ENCODE measurements at places on chromosomes 16 and 17.

DNA sequence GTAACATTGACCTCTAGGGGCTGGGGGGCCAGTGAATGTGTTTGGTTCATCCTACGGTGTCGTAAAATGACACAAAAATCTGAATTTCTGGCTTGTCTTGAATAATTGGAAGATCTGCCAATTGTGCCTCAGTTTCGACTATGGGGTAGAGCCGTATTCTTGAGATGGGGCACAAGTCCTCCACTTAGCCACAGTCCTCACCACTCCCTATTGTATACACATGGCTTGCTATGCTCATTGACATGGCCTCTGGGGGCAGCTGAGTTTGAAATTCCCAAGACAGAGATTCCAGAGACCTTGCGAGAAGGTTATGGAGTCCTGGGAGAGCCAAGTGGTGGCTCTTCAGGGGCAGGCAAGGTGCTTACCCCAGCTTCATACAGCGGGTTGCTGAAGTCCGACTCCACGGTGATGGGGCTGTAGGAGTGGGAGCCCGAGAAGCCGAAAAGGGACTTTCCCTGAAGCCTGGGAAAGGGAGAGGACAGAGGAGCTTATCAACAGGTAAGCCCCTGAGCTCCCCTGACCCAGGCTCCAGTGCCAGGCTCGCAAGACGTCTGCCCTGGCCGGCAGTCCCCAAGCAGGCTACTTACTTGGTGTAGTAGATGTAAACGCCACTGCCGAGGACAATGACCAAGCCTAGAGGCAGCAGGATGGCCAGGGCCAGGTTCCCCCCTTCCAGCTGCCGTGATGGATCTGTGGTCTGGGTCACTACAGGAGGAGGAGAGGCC lies 9.0 kb upstream of the CDIPT start:
- DNase-seq, result no peak

DNA sequence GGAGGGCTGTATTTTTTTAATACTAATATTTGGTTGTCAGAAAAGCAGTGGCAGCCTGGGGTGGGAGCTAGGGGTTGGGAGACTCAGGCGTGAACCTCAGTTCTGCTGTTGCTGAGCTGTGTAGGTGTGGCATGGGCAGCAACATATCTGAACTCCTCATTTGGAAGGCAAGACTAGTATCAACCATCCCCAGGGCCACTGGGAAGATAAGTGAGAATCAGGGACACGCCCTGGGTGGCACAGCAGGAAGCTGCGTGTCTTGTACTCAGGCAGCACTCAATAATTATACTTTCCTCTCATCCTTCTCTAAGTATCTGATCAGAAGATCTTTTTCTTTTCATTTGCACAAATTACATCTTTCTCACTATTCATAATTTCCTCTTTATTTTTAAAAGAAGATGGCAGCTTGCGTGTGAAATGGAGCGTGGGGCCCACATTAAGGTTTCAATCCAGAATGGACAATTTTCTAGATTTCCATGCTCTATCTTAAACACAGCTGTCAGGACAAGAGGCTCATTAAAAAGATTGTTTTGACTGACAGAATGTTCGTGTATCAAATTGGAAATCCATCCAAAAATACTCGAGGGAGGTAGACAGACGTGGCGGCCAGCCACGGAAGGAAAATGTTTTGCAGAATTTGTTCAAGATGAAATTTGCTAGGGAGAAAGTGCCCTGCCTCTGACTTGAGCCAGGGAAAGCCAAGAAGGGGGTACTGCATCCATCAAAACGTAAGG lies 121.1 kb downstream of the CPPED1 start:
- DNase-seq, result no peak

DNA sequence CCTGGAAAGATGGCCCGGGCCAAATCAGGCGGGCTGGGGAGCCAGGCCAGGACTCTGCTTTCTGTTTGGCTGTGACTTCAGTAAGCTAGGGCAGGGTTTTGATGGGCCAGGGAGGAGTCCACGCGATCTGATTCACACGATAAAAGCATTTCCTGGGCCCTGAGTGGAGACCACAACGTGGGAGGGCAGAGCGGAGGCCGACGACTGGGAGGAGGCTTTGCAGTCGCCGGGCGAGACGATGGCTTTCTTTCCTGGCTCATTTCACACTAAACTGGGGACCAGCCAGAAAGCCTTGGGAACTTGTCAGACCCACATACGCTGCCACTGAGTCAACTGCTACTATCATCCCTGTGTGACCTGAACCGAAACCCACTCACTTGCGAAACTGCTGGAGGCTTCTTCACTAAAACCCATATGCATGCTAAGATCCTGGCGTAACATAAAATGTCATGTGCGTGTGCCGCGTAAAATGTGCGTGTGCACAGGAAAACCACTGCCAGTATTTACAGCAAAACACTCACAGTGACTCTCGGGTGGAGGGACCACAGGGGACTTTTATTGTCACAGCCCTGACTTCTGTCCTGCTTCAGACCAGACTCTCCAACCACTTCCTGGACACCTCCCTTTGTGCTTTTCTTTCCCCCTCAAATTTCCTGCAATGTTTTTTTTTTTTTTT lies 14.2 kb upstream of the RHBDF2 start:
- DNase-seq, result peak; percentile 85

DNA sequence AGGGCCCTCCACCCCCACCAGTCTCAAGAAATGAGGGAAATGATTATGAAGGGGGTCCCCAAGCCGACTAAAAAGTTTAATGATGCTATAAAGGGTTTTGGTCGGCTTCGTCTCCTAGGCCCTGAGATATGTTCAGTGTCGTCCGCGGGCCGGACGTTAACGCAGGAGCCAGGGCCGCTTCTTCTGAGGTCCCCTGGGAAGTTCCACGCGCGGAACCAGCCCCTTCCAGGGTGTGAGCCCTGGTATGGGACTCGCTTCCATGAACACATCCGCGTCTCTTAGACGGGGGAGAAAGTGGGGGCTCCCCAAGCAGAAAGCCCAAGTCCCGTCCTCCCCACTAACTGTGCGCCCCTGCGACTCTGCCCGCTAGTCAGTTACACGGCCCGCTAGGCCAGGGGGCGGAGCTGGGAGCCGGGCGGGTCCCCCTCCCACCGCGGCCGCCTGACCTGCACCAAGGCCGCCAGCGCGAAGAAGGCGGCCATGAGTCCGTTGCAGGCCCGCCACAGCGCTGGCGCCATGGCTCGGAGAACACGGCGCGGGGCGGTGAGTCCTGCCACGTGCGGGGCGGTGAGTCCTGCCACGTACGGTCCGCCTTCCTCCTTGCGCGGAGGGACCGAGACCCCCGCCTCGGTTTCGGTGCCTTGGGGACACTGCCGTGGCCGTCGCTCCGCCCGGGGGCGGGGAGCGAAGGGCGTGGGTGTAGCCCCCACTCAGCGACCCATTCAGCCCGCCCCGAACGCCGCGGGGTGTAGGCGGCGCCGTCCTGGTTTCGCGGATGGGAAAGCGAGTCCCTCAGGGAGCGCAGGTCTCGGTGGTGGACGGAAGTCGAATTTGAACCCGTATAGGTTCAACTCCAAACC lies at the start of gene TMEM220:
Gene TMEM220 (minus strand): TSS at position 690 of the 860 bp plus-strand sequence. CDS start 172 bp downstream, at position 518.
- DNase-seq, result peak; percentile 83

- no peak for DNase-seq
Observed at GRCh38 chr17:37259030-37259735, 116.6 kb upstream of the C17orf78 start.

DNA sequence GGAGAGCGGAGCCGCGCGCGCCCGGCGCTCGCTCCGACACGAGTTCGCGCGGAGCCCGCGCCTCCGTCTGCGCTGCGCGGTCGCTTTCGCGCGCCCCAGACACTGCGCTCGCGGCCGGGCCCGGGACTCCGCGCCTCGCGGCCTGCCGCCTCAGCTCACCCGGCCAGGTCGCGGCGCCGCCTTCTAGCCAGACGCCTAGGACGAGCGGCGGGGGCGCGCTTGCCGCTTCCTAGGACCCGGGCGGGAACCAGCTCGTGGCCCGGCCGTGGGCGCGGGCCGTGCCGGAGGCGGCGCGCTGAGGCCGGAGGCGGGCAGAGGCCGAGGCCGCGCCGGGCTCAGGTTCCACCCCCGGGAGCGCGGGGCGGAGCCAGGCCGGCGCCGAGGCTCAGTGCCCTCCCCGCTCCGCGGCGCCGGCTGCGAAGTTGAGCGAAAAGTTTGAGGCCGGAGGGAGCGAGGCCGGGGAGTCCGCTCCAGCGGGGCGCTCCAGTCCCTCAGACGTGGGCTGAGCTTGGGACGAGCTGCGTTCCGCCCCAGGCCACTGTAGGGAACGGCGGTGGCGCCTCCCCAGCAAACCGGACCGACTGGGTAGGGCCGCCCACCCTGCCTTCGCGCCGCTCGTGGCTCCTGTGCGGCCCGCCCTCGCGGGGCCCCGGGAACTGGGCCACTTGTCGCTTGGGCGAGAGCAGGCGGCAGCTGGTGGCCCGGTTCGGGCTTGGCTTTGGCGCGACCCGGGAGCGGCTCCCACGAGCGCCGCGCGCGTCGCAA lies at the start of gene SPHK1:
Gene SPHK1 (plus strand): TSS at position 388 of the 765 bp plus-strand sequence. CDS start 1,036 bp downstream, outside the sequence.
- DNase-seq, result peak; percentile 54

DNA sequence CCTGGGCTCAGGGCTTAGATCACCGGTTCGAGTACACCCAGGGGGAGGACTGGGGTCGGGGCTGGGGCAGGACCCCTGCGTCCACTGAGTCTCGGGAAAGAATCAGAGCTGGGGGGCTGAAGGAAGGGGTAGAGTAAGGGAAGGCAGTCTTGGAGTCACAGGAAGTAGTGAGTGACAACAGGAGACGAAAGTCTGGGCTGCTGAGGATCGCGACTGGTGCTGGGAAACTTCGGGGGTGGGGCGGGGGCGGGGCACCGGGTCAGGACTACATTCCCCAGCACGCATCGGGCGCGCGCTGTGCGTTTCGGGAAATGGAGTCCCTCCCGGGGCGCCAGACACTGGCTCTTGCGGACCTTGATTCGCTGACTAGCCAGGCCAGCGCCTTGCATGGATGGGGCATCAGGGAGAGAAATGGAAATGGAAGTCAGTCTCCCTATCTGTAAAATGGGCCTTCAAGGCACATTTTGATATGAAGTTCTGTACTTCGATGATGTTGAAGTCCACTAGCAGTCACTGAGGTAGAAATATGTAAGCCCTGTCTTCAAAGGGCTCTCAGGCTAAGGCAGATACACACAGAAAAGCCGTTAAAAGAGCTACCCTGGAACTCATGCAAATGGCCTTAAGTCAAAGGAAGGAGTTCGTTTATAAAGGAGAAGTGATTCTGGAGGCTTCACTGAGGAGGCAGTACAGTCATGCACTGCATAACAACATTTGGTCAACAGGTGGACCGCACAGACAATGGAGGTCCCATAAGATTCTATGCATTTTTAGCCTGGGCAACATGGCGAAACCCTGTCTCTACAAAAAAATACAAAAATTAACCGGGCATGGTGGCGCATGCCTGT lies 697 bp downstream of the CTF1 start:
- peak; percentile 90 for DNase-seq

DNA sequence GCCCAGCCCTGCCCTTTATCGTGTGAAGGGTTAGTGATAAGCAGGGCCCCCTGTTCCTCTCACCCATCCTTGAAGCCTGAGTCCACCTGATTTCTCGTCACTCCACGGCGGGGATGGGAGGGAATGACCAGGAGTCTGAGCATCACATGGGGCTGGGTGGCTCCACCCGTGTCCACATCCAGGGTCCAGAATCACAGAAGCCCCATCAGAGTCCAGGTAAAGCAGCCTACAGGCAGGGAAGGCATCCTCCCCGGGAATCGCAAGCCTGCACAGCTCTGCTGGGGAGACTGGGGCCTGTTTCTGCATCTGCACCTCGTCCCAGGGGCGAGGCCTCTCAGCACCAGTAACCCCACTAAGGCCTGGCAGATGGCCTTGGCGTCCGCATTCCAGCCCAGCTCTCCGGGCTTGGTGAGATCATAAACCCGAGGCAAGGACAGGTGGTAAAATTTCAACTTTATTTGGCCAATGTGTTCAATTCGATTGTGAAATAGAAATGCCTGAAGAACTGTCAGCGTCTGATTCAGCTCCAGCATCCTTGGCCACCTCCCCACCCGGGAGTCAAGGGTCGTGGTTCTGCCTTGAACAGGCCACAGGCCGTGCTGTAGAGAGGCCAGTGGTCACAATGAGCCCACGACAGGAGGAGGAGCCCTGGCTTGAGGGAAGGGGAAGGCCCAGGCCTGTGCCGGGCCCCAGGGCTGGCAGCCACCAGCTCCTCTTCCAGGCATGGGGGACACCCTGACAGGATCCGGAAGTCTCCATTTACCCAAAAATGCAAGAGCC lies 8.1 kb upstream of the PPP1R27 start:
- peak; percentile 50 for DNase-seq

DNA sequence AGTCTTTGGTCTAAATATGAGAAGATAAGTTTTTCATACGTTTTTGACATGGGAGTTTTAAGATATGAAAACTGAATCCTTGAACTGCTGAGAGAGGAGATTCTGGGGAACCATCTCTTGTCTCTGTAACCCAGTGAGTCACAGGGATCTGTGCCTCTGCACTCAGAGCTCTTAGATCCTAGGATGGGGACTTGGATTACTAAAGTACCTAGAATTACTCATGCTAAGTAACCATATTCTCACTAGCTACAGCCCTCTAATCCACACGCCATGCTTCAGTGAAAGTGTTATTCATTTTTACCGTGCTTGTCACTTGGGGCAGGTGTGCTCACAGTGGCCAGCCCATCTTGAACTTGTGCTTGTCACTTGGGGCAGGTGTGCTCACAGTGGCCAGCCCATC lies 2.0 kb downstream of the MRM3 start:
- DNase-seq, result no peak
